ENCODE measurements at places on chromosomes 2 and 18. TPM values are rescaled to one million over a fixed set of nuclear protein-coding genes. Genes with fewer than 3 reads are reported as not detected.
A peak's percentile ranks its signal among the peaks of the same experiment; 100 is the strongest.

- no peak for DNase-seq
Observed at GRCh38 chr18:63168287-63168686, 151.3 kb downstream of the BCL2 start.

GRCh38 chr2:31051258-31052140 lies 86.7 kb downstream of the GALNT14 start:
- no peak for DNase-seq

DNA sequence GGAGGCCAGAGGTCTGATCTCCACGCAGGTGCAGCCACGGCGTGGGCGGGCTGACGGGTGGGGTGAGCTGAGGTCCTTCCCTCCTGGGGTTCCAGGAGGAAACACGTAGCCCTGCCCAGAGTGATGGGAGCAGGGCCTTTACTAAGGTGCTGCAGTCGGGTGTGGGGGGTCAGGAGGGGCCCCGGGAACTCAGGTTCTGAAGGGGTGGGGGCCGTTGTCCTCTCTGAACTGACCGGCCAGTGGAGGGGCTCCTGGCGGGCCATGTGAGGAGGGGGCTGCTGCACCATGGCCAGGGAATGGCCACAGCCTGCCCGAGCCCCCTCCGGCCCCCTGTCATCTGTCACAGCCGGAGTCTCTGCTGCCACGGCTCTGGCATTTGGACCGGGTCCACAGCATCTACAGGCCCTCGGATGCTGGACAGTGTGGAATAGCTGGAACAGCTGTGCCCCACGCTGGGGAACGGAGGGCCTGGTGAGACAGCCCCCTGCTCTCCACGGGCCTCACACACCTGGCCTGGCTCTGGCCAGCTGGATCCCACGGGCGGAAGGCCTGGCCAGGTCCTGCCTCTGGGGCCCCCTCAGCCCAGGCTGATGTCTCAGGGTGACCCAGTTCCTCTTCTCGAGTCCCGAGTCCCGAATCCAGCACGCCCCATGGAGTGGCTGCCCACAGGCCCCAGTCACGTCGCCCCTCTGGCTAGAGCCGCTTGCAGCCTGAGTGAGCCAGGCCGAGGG lies 145.6 kb upstream of the GPC1 start:
- DNase-seq: no peak

GRCh38 chr2:197240421-197241041 lies 70.0 kb downstream of the ANKRD44 start:
- no peak for DNase-seq

GRCh38 chr2:237617587-237617982 lies 9.8 kb upstream of the LRRFIP1 start:
- DNase-seq: peak; percentile 67

Gene CCDC178
- total RNA-seq: not detected

GRCh38 chr2:120599656-120600055 lies 136.0 kb upstream of the GLI2 start:
- DNase-seq: no peak

- DNase-seq: no peak
Observed at GRCh38 chr2:70554338-70554892, 789 bp upstream of the TGFA start.

- no peak for DNase-seq
Observed at GRCh38 chr2:235946590-235946989, 221.6 kb downstream of the GBX2 start.

DNA sequence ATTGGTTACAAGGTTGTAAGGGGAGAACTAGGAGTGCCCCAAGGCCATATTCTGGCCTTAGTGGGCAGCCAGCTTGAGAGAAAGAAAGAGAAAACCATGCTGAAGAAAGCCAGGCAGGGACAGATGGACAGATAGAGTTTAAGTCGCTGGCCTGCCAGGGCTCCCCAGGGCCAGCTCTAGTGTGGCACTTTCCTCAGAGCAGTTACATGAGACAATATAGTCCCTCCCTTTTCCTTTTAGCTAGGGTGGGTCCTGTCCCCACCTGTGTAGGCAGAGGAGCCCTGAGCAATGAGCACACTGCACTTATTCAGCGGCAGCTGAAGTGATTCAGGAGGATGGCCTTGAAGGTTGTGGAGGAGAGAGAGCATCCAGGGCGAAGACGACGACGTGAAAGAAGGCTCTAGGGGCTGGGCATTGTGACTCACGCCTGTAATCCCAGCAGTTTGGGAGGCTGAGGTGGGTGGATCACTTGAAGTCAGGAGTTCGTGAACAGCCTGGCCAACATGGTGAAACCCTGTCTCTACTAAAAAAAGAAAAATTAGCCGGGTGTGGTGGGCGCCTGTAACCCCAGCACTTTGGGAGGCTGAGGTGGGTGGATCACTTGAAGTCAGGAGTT lies 152.0 kb upstream of the SLC1A4 start:
- DNase-seq: peak; percentile 82

All from LHCN-M2 (cell line).